ENCODE measurements at places on chromosomes 3 and 15. TPM values are rescaled to one million over a fixed set of nuclear protein-coding genes. Genes with fewer than 3 reads are reported as not detected.

The CCDC39 gene
- total RNA-seq, result not detected

The SEMA6D gene
- total RNA-seq, result 0.67 TPM

The GOLGA8G gene
- total RNA-seq, result not detected

The PRICKLE2 gene
- 6.0 TPM for total RNA-seq

The GOLGA6L4 gene
- total RNA-seq, result 1.4 TPM

The ZNF106 gene
- 47.8 TPM for total RNA-seq

The LYZL4 gene
- not detected for total RNA-seq

The SV2B gene
- total RNA-seq, result not detected

The GUCA1C gene
- not detected for total RNA-seq

The PAQR9 gene
- total RNA-seq, result not detected

The UQCC5 gene
- total RNA-seq, result 38.6 TPM

The PLA2G4E gene
- total RNA-seq, result 1.4 TPM

The ESYT3 gene
- 7.6 TPM for total RNA-seq

The CPB1 gene
- total RNA-seq, result not detected

The DNASE1L3 gene
- not detected for total RNA-seq
